Sciatic nerve (tissue), 2 donors: ENCODE measurements at places on chromosomes 3 and 15. TPM values are rescaled to one million over a fixed set of nuclear protein-coding genes. Genes with fewer than 3 reads are reported as not detected.

Gene CSTA
- 6.3 TPM for total RNA-seq

Gene THPO
- 1.2 TPM for total RNA-seq

GRCh38 chr3:180974286-180974685 is 15.2 kb downstream of the DNAJC19 start:
- DNase-seq, result no peak

Gene C2CD4B
- total RNA-seq, result 5.9 TPM

DNA sequence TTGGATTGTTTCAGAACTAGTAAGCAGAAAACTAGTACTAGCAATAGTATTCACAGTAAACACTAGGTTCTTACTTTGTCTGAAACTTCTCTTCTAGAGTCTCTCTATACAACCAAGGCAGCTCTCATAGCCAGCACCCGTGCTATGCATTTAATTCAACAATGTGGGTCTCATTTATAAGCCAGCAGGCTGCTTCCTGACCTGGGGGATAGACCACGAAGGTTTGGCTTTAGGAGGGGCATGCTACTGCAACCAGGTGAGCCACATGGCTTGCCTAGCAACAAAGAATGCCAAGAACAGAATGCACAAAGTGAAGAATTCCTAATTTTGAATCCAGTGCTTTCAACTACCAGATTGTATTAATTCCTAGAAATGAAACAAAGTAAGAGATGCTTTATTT is 213.8 kb downstream of the CHST2 start:
- DNase-seq, result no peak

DNA sequence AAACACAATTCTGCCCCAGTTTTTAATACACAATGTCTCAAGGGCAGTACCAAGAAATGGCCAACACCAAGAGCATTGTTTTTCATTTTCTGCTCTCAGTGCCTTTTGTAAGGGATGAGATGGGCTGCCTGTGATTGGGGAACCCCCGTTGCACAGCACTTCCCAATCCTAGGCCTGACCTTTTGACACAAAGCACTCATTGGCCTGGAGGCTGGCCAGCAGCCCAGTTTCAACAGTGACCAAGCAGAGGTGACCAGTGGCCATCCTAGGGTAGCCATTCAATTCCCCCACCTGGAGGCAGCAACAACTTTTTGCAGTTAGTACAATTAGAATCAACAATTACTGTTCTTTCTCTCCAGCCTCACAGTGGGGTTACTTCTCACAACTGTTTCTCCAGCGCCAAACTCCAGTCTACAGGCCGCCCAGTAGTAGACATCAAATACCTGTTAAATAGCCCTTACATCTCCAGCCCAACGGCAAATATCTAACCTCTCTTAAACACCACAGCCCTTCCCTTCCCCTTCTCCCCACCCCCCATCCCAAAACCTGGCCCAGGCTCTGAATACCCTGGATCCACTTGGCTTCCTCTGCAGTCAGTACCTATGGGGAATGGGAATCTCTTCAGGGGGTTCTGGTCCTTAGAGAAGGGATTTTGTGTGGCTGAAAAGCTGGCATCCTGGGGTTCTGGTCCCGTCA is 8.9 kb upstream of the LRRC2 start:
- peak; percentile 12 for DNase-seq

Gene CCDC33
- total RNA-seq, result not detected

DNA sequence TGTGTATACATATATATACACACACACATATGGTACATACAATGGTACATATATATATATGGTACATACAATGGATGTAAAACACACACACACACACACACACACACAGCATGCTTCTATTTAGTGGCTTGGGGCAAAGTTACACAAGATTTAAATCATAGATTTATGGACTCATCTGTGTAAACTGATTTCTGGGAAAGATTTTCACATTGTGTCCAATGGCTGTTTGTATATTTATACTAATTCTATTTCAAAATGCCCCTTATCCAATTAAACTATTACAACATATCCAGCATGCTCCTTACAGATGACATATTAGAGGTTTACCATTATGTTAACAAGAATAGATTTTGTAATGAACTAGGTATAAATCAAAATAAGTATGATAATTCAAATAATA is 94.9 kb downstream of the ANO10 start:
- DNase-seq, result no peak
